ENCODE measurements at places on chromosomes 1 and 21. TPM values are rescaled to one million over a fixed set of nuclear protein-coding genes. Genes with fewer than 3 reads are reported as not detected.

DNA sequence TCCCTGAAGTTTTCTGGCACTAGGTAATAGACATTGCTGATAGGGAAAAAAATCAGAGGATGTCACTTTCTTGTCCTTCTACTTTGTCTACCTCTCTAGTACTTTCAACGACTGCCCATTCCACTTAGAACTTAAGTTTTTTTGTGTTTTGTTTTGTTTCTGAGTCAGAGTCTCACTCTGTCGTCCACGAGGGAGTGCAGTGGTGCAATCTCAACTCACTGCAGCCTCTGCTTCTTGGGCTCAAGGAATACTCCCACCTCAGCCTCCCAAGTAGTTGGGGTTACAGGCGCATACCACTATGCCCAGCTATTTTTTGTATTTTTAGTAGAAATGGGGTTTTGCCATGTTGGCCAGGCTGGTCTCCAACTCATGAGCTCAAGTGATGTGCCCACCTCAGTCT, 79.2 kb downstream of the SGIP1 start:
- H3K27ac ChIP-seq = no peak overlapping the region
- H3K4me1 ChIP-seq = no peaks in the 10 kb centered on the region
- no peak overlapping the region for H3K4me3 ChIP-seq
- H3K36me3 ChIP-seq = no peaks in the 10 kb centered on the region

SLC30A2 gene
- total RNA-seq = not detected

GRCh38 chr1:42114229-42114628, 39.0 kb upstream of the GUCA2B start:
- H3K4me1 ChIP-seq = no peaks in the 10 kb centered on the region
- no peak for DNase-seq
- no peaks in the 10 kb centered on the region for H3K36me3 ChIP-seq
- H3K4me3 ChIP-seq = no peak overlapping the region
- H3K27ac ChIP-seq = no peak overlapping the region
- peaks cover 17% of the 10 kb centered on the region for H3K27me3 ChIP-seq

IVL gene
- not detected for total RNA-seq

- no peaks in the 10 kb centered on the region for H3K4me1 ChIP-seq
- H3K4me3 ChIP-seq = no peak overlapping the region
- H3K27me3 ChIP-seq = peaks cover 2% of the 10 kb centered on the region
- H3K27ac ChIP-seq = no peak overlapping the region
Observed at GRCh38 chr1:32525053-32525452, 14.2 kb upstream of the ZBTB8A start.

CRP gene
- not detected for total RNA-seq

IL22RA1 gene
- total RNA-seq = not detected

DNA sequence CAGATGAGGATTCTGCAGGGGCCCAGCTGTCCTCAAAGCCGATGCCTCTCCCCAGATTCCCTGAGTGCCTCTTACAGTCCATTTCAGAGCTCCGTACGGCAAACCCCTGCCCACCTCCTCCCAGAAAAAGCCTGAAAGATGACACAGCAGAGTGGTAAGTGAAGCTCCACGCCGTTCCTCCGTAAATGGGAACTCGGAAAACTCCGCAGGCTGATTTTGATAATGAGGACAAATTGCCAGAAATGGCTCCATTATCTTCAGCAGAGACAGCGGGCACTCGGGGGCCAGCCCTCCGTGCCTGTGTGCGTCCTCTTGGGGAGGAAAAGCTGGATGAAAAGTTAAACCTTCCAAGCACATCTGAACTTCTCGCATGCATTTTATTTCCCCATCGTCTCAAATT, 81.1 kb downstream of the NPHP4 start:
- no peaks in the 10 kb centered on the region for H3K27me3 ChIP-seq
- H3K4me3 ChIP-seq = no peak overlapping the region
- no peak overlapping the region for H3K27ac ChIP-seq
- no peak for DNase-seq
- H3K36me3 ChIP-seq = no peaks in the 10 kb centered on the region

KTI12 gene
- 10.0 TPM for total RNA-seq

TMOD4 gene
- total RNA-seq = 1.4 TPM

GRCh38 chr1:202123336-202123813, 658 bp downstream of the GPR37L1 start:
- H3K36me3 ChIP-seq = no peaks in the 10 kb centered on the region
- no peak for DNase-seq
- no peak overlapping the region for H3K4me3 ChIP-seq

TTC4 gene
- 28.8 TPM for total RNA-seq

ERG gene
- 223 TPM for total RNA-seq

ADAMTS5 gene
- total RNA-seq = not detected

- peaks cover 20% of the 10 kb centered on the region for H3K36me3 ChIP-seq
- H3K4me3 ChIP-seq = no peak overlapping the region
- no peaks in the 10 kb centered on the region for H3K4me1 ChIP-seq
- H3K27ac ChIP-seq = no peak overlapping the region
Observed at GRCh38 chr1:33298623-33299277, 22.1 kb downstream of the A3GALT2 start.

GPR52 gene
- 2.2 TPM for total RNA-seq

RGSL1 gene
- not detected for total RNA-seq

PTBP2 gene
- 27.0 TPM for total RNA-seq

- no peak for DNase-seq
- H3K27me3 ChIP-seq = no peaks in the 10 kb centered on the region
- H3K27ac ChIP-seq = no peak overlapping the region
Observed at GRCh38 chr1:30533796-30534550, 189.4 kb downstream of the MATN1 start.

- DNase-seq = no peak
- no peak overlapping the region for H3K27ac ChIP-seq
- no peaks in the 10 kb centered on the region for H3K27me3 ChIP-seq
- H3K4me1 ChIP-seq = no peaks in the 10 kb centered on the region
- H3K4me3 ChIP-seq = no peak overlapping the region
- peaks cover 12% of the 10 kb centered on the region for H3K36me3 ChIP-seq
Observed at GRCh38 chr1:113095790-113096455, 22.9 kb downstream of the LRIG2 start.

DNA sequence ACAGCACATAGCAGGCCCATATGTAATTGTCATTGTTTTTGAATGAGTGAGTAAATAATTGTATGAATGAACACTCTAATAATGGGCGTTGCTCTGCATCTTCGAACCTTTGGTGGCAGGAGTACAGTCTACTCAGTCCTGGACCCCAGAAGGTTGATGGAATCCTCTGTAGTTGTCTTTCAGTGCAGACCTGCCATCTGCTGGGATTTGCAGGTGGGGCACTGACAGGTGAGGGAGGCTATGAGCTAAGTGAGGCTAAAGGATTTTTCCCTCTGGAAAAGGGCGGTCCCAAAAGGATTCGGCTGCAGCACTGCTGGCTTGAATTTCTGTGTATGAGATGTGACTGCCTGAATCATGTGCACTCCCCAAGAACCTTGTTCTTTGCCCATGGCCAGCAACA, 53.4 kb downstream of the PLXNA2 start:
- DNase-seq = no peak
- peaks cover 10% of the 10 kb centered on the region for H3K4me1 ChIP-seq
- H3K27ac ChIP-seq = no peak overlapping the region
- no peak overlapping the region for H3K4me3 ChIP-seq
- H3K36me3 ChIP-seq = peaks cover 19% of the 10 kb centered on the region

GRCh38 chr1:74822851-74823401, 90.0 kb downstream of the TYW3 start:
- DNase-seq = no peak
- no peaks in the 10 kb centered on the region for H3K27me3 ChIP-seq
- H3K4me3 ChIP-seq = no peak overlapping the region
- no peaks in the 10 kb centered on the region for H3K36me3 ChIP-seq

SPRR5 gene
- total RNA-seq = not detected

- no peak overlapping the region for H3K4me3 ChIP-seq
- no peak overlapping the region for H3K27ac ChIP-seq
Observed at GRCh38 chr21:32977216-32977615, 48.5 kb upstream of the OLIG2 start.

DNA sequence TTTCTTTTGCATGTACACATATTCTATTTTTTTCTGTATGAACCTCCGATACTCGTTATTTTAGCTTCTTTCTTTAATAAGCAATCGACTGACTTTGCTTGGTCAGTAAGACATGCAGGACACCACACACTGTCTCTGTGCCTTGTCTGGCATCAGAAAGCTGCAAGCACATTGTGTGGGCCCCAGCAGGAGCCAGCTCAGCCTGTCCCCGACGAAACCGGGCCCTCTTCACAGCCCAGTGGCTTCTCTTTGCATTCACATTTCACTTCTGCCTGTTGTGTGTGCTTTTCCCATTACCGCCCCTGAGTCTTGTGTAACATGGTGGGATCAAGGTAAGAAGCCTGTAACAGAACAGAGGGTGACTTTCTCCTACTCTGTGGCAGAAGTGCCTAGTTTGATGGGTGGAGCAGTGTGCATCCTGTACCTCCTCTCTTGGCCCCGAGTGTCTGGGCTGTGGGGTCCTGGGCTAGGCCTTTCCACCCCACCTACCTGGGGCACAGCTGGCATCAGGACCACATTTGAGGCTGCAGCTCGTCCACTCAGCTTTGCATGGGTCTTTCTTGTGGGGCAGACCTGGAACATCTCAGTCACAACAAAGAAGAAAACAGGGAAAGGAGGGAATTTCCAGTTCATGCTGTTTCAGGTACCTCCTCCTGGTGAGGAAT, 118.9 kb upstream of the COL6A1 start:
- no peaks in the 10 kb centered on the region for H3K36me3 ChIP-seq
- H3K4me1 ChIP-seq = no peaks in the 10 kb centered on the region
- H3K4me3 ChIP-seq = no peak overlapping the region
- H3K27me3 ChIP-seq = no peaks in the 10 kb centered on the region
- no peak for DNase-seq

FYB2 gene
- not detected for total RNA-seq

DNA sequence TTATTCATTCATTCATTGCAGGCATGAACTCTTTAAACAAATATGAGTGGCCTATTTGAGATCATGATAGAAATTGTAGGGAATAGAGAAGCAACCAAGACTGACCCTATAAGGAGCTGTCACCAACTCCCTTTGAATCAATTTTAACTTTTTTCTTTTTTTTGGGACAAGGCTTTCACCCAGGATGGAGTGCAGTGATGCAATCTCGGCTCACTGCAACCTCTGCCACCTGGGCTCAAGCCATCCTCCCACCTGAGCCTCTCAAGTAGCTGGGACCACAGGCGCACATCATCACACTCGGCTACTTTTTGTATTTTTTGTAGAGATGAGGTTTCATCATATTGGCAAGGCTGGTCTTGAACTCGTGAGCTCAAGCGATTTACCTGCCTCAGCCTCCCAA, 17.1 kb upstream of the ATP5PO start:
- H3K4me3 ChIP-seq = no peak overlapping the region
- no peak overlapping the region for H3K27ac ChIP-seq
- peaks cover 4% of the 10 kb centered on the region for H3K4me1 ChIP-seq

- no peak overlapping the region for H3K4me3 ChIP-seq
- H3K27ac ChIP-seq = no peak overlapping the region
- H3K36me3 ChIP-seq = no peaks in the 10 kb centered on the region
- DNase-seq = no peak
- H3K4me1 ChIP-seq = peaks cover 2% of the 10 kb centered on the region
Observed at GRCh38 chr1:110672753-110673108, 2.0 kb downstream of the KCNA3 start.

OR2M3 gene
- not detected for total RNA-seq

GRCh38 chr1:103243481-103243880, 135.2 kb upstream of the COL11A1 start:
- H3K36me3 ChIP-seq = no peaks in the 10 kb centered on the region

AMY1C gene
- total RNA-seq = not detected

SH2D5 gene
- total RNA-seq = 2.4 TPM

HPCA gene
- total RNA-seq = not detected

GRCh38 chr1:17069452-17070162, 15.8 kb upstream of the SDHB start:
- H3K4me1 ChIP-seq = no peaks in the 10 kb centered on the region
- H3K4me3 ChIP-seq = no peak overlapping the region
- H3K27me3 ChIP-seq = no peaks in the 10 kb centered on the region
- no peak for DNase-seq
- no peak overlapping the region for H3K27ac ChIP-seq
- no peaks in the 10 kb centered on the region for H3K36me3 ChIP-seq

INSRR gene
- total RNA-seq = not detected

DNA sequence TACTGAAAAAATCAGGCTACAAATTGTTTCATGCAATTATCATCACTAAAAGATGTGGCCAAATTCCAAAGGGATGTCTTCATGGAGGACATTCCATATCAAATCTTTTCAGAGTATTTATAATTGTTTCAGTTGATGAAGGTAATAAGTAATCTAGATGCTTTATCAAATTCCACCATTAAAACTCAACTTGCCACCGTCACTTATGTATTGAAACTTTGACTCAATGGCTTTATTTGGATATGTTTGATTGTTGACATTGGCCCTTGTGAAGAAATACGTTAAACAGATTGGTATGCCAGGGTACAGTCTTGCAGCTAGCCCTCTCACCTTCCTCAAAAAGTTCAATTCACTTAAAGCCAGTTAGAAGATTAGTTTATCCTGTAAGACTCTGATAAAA, 32.2 kb upstream of the PALMD start:
- no peak overlapping the region for H3K27ac ChIP-seq
- no peaks in the 10 kb centered on the region for H3K27me3 ChIP-seq
- peaks cover 14% of the 10 kb centered on the region for H3K4me1 ChIP-seq
- H3K4me3 ChIP-seq = no peak overlapping the region
- peak; percentile 82 for DNase-seq
- H3K36me3 ChIP-seq = no peaks in the 10 kb centered on the region

BMP8B gene
- total RNA-seq = not detected

DNA sequence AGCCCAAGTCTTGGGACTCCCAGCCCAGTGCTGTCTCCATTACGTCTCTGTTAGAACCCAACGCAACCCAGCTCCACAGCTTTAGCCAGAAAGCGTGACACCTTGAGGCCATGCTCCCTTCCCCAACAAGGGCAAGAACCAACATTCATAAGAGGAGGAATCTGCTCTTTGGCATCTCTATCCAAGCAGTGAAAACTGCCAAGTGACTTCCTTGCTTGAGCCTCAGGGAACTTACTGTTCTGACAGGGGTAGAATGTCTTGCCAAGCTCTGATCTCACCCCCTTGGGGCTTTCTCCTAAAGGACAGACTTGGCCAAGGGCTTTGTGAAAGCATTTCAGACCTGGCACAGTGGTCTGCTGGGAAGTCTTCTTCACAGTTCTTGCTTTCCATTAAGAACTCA, 56.6 kb downstream of the SYT6 start:
- H3K4me1 ChIP-seq = no peaks in the 10 kb centered on the region
- no peak overlapping the region for H3K4me3 ChIP-seq
- no peak overlapping the region for H3K27ac ChIP-seq
- H3K36me3 ChIP-seq = no peaks in the 10 kb centered on the region
